ENCODE measurements at places on chromosomes 6 and 20. TPM values are rescaled to one million over a fixed set of nuclear protein-coding genes. Genes with fewer than 3 reads are reported as not detected.

Gene COL10A1
- 72.6 TPM for total RNA-seq

GRCh38 chr6:11427723-11428245 is 109.8 kb upstream of the TMEM170B start:
- peak; percentile 47 for DNase-seq

DNA sequence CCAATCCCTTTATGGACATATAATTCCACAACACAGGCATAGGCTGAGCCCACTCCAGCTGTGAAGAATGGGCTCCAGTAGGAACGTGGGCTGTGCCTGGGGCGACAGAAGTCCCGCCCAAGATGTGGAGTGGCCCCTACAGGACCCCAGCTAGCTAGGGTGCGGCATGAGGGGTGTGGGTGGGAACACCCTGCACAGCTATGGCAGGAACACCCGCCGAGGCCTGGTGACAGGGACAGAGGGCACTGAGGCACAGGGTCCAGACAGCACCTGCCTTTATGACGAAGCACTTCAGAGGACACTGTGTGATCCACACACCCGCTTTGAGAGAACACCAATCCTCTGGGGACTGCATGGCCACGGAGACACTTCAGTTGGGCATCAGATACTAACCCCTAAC is 28.2 kb upstream of the TCFL5 start:
- DNase-seq, result no peak

DNA sequence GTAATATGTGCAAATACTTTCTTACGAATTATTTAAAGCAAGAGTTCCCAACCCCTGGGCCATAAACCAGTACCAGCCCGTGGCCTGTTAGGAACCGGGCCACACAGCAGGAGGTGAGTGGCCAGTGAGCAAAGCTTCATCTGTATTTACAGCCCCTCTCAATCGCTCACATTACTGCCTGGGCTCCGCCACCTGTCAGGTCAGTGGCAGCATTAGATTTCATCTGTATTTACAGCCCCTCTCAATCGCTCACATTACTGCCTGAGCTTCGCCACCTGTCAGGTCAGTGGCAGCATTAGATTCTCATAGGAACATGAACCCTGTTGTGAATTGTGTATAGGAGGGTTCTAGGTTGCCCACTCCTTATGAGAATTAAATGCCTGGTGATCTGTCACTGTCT is 142.0 kb downstream of the RNASET2 start:
- no peak for DNase-seq

Gene BPIFB1
- not detected for total RNA-seq
